ENCODE measurements at places on chromosomes 2 and 18.
A peak's percentile ranks its signal among the peaks of the same experiment; 100 is the strongest.

- no peak for DNase-seq
These were observed 124.8 kb downstream of the DYM start for GRCh38 chr18:49335677-49336076.

DNA sequence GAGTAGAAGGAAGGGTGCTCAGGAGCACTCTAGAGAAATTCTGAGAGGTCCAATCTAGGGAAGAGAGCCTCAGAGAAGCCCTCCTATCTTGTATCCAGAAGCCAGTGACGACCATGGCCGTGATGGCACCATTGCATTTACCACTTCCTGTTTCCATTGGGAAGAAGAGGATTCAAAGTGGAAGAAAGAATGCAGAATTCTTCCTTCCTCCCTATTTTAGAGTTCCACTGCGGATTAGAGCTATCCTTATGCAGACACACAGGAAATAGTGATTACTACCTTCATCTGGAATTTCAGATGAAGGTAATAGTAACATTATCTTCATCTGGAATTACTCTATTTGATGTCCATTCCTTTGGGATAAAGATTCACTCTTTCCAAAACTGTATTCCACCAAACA, 45.6 kb upstream of the PCBP1 start:
- no peak for DNase-seq

DNA sequence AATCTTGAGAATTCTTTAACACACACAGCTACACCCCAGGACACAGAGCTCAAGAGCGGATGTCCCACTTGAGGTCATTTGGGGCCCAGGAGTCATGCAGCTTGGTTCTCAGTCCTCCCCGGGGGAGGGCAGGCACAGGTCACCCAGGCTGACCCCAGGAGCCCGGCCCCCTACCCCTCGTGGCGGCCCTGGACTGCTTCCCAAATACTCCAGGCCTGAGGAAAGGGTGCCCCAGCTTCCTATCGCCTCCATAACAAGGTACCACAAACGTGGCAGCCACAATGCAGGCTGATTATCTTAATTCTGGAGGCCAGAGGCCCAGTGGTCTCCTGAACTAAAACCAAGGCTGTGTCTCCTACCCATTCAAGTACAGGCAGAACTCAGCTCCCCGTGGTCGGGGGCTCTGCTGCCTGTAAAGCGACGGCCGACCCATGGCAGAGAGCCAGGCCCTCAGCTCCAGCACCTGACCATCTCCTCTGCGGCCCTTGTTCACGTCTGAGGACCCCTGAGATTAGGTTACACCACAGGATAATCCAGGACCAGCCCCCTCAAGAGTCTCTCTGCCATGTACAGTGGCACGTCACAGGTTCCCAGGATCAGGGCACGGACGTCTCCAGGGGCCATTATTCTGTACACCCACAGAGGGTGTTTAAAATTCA, 10.5 kb downstream of the SLC66A2 start:
- DNase-seq: no peak

- no peak for DNase-seq
These were observed 1.6 kb downstream of the CD8A start for GRCh38 chr2:86788881-86789686.

- no peak for DNase-seq
These were observed 26.2 kb upstream of the PID1 start for GRCh38 chr2:229297247-229297646.

DNA sequence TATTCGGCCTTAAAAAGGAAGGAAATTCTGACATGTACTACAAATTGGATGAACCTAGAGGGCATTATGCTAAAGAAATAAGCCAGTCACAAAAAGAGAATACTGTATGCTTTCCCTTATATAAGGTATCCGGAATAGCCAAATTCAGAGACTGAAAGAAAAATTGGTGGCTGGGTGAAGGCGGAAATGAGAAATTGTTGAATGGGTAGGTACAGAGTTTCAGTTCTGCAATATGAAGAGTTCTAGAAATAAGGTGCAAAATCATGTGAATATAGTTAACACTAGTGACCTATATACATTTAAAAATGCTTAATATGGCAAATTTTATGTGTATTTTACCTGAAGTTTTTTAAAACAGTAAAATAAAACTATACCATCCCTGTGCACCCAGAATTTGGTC, 43.1 kb downstream of the RMP24 start:
- DNase-seq: no peak

- DNase-seq: no peak
These were observed 183.0 kb upstream of the HS6ST1 start for GRCh38 chr2:128501700-128502099.

- peak; percentile 82 for DNase-seq
These were observed 727 bp downstream of the FBXO11 start for GRCh38 chr2:47905386-47906156.

DNA sequence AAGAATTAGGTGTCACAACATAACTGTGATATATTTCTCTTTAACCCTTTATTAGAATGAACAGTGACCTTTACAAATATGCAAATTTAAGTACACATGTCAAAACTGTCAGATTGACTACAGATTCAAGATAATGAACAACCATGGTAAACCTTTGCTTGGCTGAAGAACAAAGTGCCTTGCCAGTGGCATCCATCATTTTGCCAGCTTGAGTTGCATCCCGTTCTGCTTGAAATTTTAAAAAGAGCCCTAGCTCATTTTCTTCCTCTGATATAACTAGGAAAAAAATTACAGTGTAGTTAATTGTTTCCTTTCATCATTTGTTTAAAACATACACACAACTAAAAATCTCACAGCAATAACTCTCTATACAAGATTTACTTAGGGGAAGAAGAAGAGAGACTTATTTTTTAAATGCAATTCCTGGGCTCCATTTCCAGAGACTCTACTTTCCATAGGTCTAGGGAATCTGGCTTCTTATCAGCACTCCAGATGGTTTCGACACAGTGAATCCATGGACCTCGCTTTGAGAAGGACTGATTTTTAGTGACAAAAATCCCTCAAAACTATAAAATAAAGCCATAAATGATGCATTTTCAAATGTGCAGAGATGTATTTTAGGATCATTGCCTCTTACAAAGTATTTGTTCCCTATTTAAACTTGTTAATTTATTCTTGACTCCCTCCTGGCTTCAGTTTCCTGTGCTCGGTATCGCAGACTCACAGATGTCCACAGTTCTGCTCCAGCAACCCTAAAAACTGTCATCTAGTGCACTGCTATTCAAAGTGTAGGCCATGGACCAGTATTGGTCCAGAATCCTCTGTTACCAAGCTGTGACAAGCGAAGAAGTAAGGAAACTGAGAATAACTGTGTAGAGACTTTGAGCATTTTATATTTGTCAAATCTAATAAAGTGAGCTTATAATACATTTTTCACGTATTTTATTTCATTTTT, 50.1 kb downstream of the ICA1L start:
- no peak for DNase-seq

- no peak for DNase-seq
These were observed 486.4 kb downstream of the DSC3 start for GRCh38 chr18:30556112-30556511.

GRCh38 chr2:163656622-163657280, 79.1 kb downstream of the FIGN start:
- no peak for DNase-seq

DNA sequence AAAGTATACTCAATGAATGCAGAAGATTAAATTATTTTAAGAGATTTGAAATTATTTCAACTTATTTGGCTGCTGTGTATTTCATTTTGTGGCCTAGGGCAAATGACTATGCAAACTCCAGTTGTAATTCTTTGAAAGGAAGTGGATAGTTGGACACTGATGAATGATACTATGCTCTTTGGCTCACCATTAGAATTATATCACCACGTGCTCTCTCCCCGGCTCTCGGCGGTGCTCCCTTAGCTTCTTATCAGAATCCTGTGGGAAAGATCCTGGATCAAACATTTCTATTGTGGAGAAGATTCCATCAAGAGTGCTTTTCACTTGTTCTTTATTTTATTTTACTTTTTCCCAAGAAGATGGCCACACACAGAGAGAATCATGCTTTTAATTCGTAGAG, 55.2 kb downstream of the ADCYAP1 start:
- no peak for DNase-seq

GRCh38 chr2:174059178-174059883, 94.2 kb upstream of the SP3 start:
- DNase-seq: no peak

- no peak for DNase-seq
These were observed 197.3 kb downstream of the EIPR1 start for GRCh38 chr2:3180082-3180908.

GRCh38 chr2:161423421-161424393, 7.6 kb downstream of the TBR1 start:
- peak; percentile 61 for DNase-seq

- DNase-seq: no peak
These were observed 39.3 kb upstream of the DSG1 start for GRCh38 chr18:31278609-31279071.

DNA sequence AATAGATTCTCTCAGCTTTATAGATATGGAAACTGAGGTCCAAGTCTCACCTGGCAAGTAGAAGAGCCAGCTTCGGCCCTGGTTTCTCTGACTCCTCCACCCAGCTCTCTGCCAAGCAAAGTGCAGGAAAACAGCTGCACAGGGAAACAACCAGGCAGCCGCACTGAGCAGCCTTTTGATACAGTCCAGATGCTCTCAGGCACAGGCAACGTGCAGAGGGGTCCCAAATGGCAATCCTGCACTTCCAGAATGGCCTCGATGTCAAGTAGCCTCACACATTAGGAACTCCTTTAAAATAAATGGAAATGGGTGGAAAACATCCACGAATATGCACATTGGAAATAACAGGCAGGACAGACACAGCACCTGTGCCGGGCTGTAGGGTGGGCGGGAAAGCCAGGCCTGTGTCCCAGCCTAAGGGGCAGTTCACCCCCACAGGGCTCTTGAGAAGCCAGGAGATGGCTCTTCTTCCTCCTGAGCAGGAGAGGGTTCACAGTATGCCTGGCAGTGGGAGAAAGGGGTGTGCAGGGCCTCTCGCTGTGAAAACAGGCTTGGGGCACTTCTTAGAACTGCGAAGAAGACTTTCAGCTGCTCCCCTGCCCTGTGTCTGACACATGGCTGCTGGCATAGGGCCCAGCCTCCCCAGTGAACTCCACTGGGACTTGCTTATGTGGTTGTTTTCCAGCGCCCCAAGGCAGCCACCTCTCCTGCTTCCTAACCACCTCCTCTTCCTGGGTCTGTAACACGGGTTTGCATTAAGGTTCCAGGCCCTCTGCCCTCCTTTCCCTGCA, 63.9 kb upstream of the TUBA3E start:
- no peak for DNase-seq

DNA sequence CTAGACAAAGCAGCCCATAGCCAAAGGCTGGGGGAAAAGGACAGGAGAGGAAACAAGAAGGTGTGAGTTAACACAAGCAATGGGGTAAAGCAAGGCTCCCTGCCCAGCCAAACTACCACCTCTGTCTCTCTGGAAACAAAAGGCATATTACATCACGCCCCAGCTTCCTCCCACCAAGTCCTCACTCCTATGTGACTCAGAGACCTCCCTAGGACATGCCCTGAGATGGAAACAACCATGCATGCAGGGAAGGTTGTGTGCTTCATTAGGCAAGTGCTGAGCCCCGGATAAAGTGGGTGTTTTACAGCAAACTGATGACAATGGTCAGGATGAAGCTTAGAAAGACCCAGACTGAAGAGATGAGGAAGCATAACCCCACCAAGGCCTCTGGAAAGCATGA, 9.0 kb upstream of the ATRAID start:
- DNase-seq: no peak

GRCh38 chr2:170073288-170073687, 104.7 kb upstream of the MYO3B start:
- no peak for DNase-seq

GRCh38 chr2:15222856-15223255, 338.3 kb downstream of the NBAS start:
- DNase-seq: no peak

DNA sequence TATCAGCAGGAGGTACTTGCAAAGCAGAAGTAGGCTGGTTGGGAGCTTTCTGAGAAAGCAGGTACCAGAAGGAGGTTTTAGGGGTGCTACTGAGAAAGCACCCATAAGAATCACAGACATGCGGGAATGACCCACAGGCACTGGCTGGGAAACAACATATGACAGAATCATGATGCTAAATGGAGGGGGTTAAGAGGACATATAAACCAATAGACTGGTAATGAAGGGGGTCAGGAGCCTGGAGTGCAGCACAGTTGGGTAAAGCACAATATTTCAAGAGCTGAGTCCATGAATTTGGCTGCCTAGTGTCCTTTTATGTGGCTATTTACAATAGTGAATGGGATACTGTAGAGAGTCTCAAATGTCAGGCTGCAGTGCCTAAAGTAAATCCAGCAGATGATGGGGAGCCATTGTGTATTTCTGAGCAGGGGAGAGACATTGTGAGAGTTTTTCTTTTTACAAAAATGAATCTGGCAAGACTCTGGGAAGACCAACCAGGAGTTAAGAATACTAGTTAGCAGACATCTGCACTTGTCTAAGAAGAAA, 27.6 kb upstream of the GMCL1 start:
- DNase-seq: no peak

GRCh38 chr2:33531549-33532059, 55.2 kb downstream of the RASGRP3 start:
- peak; percentile 28 for DNase-seq

DNA sequence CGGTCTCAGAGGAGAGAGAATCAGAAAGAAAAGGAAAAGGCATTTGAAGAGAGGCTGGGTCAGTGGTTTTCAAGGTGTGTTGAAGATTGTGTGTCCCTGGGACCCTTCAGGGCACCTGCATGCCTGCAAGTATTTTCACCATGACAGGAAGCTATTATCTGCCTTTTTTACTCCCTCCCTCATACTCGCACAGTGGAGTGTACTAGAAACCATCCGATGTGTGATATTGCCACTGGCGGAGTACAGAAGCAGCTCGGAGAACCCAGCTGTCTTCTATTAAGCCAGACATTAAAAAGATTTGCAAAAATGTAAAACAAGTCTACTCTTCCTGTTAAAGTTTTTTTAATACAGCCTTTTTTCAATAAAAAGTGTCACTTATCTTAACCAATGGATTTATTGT, 33.7 kb upstream of the RFX8 start:
- no peak for DNase-seq

DNA sequence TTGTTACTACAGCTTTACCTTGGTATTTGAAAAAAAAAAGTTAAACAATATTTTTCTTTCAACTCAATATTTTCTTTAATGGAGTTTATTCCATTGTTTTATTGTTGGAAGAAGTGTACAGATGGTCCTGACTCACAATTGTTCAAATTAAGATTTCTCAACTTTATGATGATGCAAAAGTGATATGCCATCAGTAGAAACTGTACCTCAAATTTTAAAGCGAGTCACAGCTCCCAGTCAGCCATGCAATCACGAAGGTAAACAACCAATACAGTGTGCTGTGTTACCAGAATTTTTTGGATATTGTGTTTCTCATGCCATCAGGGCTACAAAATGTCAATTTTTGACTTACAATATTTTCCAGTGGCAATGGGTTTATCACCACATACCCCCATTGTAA, 54.0 kb upstream of the COL5A2 start:
- DNase-seq: no peak
